Esophagus mucosa (tissue), 1 donor: ENCODE measurements at places on chromosomes 16 and 17. TPM values are rescaled to one million over a fixed set of nuclear protein-coding genes. Genes with fewer than 3 reads are reported as not detected.

DNA sequence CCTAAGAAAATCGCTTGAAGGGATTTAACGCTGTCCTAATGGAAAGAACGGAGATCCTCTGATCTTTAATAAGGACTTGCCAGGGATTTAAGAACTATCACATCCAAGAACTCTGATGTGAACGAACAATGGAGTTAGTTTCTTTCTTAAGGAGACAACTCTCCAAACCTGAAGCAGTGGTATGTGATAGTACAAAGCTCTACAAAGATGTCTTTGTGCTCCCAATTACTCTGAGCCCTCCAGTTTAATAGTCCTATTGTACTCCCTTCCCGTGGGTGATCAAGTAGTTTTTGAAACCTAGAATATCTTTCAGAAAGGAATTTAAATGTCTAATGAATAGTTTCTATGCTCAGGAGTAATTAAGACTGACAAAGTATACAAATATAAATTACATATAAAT is 123.8 kb downstream of the FTO start:
- ATAC-seq = no peak

GRCh38 chr16:68388124-68388523 is 60.2 kb downstream of the SMPD3 start:
- ATAC-seq = peak; percentile 25

GRCh38 chr16:67470359-67470758 is 10.6 kb downstream of the ATP6V0D1 start:
- no peak for ATAC-seq

- peak; percentile 30 for ATAC-seq
These were observed at the start of gene DERL2 for GRCh38 chr17:5485270-5486205. Gene DERL2, minus strand, starts transcription at chr17:5486178. Its CDS starts 17 bp downstream, at chr17:5486161.

DNA sequence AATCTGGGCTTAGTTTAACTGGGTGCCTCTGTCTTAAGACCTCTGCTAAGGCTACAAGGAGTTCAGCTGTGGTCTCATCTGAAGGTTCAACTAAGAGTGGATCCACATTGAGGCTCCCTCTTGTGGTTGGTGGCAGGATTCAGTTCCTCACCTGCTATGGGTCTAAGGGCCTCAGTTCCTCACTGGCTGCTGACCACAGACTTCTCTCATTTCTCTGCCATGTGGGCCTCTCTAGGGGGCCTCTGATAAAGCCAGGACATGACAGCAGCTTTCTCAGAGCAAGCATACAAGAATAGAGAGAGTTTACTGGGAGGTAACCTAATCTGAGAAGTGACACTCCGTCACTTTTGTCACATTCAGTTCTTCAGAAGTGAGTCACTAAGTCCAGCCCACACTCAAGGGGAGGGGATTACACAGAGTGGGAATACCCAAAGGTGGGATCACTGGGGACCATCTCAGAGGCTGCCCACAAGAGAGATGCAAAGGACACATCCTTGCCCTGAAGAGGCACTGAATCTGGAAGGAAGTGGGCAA is 19.2 kb upstream of the ABAT start:
- peak; percentile 60 for ATAC-seq

C16orf46 gene
- not detected for total RNA-seq

CDH3 gene
- total RNA-seq = 94.1 TPM
